ENCODE measurements at places on chromosomes 4 and X. TPM values are rescaled to one million over a fixed set of nuclear protein-coding genes. Genes with fewer than 3 reads are reported as not detected.

DNA sequence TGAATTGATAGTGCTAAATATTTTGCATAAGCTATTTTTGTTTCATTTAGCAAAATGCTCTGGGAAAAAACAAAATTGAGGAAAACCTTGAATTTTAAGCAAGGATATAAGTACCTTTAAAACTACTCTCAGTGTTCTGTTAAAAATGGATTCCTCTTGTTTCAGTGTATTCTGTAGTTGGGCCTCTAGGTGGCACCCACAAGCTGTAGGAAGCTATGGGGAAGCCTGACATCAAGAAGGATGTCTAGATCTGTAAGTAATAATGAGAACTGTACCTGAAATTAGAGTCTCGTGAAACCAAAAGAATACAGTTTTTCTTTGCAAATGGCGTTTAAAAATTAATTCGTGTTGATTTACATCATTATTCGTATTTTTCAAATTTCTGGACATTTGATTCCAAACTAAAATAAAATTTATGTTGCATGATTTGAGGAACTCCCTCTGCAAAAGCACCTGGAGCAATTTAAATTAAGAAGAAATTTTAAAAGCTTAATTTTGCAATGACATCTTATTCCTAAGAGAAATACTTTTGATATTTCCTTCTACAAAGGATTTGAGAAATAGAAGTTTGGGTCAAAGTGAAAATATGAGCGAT, 51.2 kb downstream of the TMPRSS11E start:
- peak; percentile 50 for DNase-seq

DNA sequence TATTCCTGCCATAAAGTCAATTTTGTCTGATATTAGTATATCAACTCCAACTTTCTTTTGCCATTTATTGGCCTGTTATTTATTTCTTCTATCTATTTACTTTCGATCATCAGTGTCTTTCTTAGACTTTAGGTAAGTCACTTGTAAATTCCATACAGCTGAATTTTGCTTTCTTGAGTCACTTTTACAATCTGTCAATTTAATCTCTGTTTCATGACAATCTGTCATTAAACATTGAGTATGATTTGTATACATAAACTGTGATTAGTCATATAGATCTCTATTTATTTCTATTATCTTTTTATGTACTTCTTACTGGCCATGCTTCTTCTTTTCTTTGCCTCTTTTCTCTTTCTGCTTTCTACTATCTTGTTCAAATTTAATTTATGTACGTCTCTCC, 160.1 kb downstream of the TMA16 start:
- no peak for DNase-seq

ARMCX2 gene
- 17.3 TPM for total RNA-seq

CPLX1 gene
- 0.16 TPM for total RNA-seq

CC2D2A gene
- not detected for total RNA-seq

SOWAHB gene
- total RNA-seq, result 0.12 TPM

All from activated naive CD8-positive, alpha-beta T cell treated with anti-CD3 and anti-CD28 coated beads for 36 hours (primary cell).